ENCODE measurements at places on chromosomes 7 and 10. TPM values are rescaled to one million over a fixed set of nuclear protein-coding genes. Genes with fewer than 3 reads are reported as not detected.

Gene UPK3B
- 3.6 TPM for total RNA-seq

- DNase-seq, result no peak
These were observed 139.3 kb upstream of the KLF6 start for GRCh38 chr10:3924344-3924743.

GRCh38 chr10:119643306-119644204 lies 7.6 kb upstream of the BAG3 start:
- DNase-seq, result no peak

Gene DYDC2
- 3.3 TPM for total RNA-seq

Gene EBF3
- 1.1 TPM for total RNA-seq
